Esophagus mucosa (tissue), 1 donor: ENCODE measurements at places on chromosomes 1 and 21. TPM values are rescaled to one million over a fixed set of nuclear protein-coding genes. Genes with fewer than 3 reads are reported as not detected.

The LENEP gene
- not detected for total RNA-seq

The FAAH gene
- total RNA-seq: 8.7 TPM

The C1orf116 gene
- 62.2 TPM for total RNA-seq

The SLC22A15 gene
- total RNA-seq: 6.6 TPM

The MYOM3 gene
- 0.88 TPM for total RNA-seq

The AMIGO1 gene
- total RNA-seq: 1.2 TPM

The PARS2 gene
- total RNA-seq: 2.8 TPM

The CADM3 gene
- total RNA-seq: 0.48 TPM

GRCh38 chr1:116565222-116565621 is 5.6 kb downstream of the CD58 start:
- no peak for ATAC-seq

DNA sequence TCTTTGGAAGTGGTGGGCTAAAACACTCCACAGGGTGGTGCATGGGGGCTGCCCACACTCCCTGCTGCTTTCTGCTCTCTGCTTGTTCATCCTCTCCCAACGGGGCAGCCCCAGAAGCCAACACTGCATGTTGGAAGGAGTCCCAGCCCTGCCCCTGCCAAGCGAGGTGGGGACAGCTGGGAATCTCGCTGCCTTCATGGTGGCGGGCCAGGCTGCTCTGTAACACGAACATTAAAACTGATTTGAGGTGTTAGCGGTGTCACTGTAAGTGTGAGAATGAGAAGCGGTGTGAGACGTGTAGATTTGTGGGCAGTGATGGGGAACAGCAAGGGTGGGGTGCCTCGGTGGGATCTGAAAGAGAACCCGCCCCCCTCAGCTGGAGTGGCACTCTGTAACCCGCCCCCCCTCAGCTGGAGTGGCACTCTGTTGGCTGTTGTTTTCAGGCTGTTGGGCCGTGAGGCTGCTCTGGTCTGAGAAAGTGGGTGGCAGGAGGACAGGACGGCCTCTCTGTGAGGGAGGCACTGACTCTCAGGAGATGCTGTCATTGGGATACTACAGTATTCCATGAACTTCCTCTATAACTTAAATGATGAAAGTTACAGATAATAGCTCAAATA is 80.9 kb downstream of the PCBP3 start:
- ATAC-seq: no peak

- ATAC-seq: no peak
Measured at GRCh38 chr1:245316784-245317183, 162.0 kb downstream of the KIF26B start.

DNA sequence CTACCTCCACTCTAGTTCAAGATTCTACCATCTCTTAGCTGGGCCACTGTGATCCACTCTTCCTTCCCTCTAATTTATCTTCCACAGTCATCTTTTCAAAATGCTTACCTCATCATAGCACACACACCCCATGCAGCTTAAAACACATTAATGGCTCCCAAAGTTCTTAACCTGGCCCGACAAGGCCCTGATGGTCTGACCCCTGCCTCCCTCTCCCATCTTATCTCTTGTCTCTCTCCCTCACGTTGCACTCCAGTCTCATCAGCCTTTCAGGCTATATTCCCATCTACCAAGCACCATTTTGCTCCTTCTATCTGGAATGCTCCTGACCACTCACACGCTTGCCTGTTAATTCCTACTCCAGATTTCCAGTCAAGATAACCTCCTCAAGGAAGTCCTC is 2.5 kb upstream of the ZBTB8A start:
- ATAC-seq: no peak

DNA sequence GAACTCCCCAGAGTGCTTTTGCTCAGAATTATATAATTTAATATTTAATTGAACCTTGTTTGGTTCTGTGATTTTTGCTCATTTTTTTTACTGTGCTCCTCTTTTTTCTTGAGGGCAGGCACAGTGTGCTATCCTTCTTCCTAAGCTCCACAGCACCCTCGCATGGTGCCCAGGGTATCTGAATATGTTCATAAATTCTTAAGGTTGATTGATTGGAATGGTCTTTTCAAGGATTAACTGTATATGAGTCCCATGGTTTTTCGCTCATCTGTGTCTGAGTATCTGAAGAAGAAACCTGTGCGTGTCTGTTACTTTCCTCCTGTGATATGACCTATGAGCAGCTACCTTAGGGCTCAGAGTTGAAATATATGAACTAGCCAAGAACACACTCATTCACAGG is 393.7 kb downstream of the HLX start:
- no peak for ATAC-seq

DNA sequence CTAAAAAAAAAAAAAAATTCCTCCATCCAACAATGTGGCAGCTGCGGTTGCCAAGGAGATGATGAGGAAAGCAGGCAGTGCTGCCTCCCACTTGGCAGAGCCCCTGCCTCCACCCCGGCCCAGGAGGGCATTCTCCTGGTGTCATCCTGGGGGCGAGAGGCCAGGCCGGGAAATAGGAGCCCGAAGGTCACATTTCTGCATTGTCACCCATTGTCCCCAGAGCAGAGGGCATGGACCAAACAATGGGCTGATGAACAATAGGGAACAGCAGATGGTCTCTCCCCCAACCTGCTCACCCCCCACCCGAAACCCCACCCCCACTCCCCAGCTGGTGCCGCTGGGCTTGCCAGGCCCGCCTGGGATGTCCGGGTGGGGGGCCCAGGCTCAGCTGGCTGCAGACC is 37.3 kb downstream of the CAMK2N1 start:
- ATAC-seq: no peak

GRCh38 chr1:160069460-160070231 is at the start of gene KCNJ10:
Gene KCNJ10 (minus strand): TSS chr1:160070160. CDS start chr1:160042532, 27,628 bp downstream.
- ATAC-seq: no peak

DNA sequence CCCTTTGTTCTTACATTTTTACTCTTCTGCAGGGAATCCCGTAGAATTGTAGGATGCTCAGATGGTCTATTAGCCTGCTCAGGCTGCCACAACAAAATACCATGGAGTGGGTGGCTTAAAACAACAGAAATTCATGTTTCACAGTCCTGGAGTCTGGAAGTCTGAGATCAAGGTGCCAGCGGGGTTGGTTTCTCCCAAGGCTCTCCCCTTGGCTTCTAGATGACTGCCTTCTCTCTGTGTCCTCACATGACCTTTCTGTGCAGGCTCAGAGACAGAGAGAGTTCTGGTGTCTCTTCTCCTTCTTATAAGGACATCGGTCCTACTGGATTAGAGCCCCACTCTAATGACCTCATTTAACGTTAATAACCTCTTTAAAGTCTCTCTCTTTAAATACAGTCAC is 41.7 kb downstream of the HUNK start:
- no peak for ATAC-seq

DNA sequence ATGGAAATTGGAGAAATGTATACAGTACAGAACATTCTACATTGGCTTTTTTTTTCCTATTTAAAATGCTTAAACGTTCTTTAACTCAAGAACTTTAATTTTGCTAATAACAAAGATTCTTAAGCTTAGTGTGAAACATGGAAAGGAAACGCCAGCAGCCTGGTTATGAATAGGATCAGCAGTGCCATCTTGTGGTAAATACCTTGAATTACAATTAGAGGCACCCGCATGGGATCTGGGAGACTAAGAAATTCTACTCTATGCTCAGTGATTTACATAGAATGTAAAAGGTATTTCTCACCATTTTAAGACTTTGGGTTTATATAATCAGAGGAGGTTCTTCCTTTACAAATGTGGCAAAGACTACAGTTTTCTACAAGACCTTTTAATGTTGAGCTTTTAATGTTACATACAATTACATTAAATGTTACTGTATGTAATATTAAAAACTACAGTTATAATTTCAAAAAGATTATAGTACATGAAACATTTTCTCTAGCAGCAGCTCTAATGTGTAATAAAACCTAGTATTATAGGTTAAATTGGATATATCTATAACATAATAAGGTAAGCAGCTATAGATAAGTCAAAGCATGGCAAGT is 32.1 kb upstream of the APOBEC4 start:
- ATAC-seq: peak; percentile 64

DNA sequence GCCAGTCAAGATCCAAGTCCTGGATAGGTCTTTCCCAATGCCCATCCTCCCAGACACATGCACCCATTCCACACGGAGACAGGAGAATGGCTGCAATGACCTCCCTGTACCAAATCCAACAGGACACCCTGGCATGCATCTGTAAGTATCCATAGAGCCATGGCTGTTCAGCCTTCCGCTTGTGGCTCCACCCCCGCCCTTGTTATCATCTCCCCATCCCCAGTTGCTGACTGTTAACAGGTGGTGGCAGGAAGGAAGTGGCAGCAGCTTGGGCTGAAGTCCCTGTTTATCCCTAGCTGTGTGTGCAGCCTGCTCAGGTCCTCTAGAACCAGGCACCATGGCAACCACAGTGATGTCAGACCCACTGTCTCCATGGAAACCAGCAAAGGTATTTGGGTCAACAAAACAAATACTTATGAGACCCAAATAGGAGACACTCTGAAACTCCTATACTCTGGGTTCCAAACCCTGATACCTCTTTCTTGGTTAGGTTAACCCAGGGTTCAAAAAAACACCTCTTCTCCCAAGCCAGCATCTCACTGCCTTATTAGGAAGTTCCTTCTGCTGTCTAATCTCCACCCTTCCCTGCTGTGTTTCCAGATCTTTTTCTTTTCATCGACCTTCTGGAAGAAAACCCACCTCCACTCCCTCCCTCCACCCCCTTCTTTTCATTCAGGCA is 721 bp downstream of the PBXIP1 start:
- ATAC-seq: peak; percentile 34
